Kidney (tissue), 22 donors: ENCODE measurements at places on chromosomes 5 and 9.

- H3K4me3 ChIP-seq = no peak overlapping the region
- DNase-seq = no peak
- H3K36me3 ChIP-seq = no peaks in the 10 kb centered on the region
- no peaks in the 10 kb centered on the region for H3K27me3 ChIP-seq
- H3K27ac ChIP-seq = no peak overlapping the region
Measured at GRCh38 chr5:38758774-38759600, 86.8 kb upstream of the OSMR start.

- no peak overlapping the region for H3K27ac ChIP-seq
- no peak for DNase-seq
- H3K36me3 ChIP-seq = no peaks in the 10 kb centered on the region
- H3K27me3 ChIP-seq = no peaks in the 10 kb centered on the region
- no peak overlapping the region for H3K4me3 ChIP-seq
Measured at GRCh38 chr5:80103371-80103770, 68.2 kb downstream of the THBS4 start.

GRCh38 chr9:99964336-99964735 is 57.9 kb downstream of the STX17 start:
- no peaks in the 10 kb centered on the region for H3K27me3 ChIP-seq
- no peak overlapping the region for H3K27ac ChIP-seq
- no peaks in the 10 kb centered on the region for H3K4me1 ChIP-seq
- DNase-seq = no peak
- no peak overlapping the region for H3K4me3 ChIP-seq

GRCh38 chr9:124197177-124198095 is 60.3 kb upstream of the NEK6 start:
- H3K4me3 ChIP-seq = no peak overlapping the region
- no peaks in the 10 kb centered on the region for H3K4me1 ChIP-seq

DNA sequence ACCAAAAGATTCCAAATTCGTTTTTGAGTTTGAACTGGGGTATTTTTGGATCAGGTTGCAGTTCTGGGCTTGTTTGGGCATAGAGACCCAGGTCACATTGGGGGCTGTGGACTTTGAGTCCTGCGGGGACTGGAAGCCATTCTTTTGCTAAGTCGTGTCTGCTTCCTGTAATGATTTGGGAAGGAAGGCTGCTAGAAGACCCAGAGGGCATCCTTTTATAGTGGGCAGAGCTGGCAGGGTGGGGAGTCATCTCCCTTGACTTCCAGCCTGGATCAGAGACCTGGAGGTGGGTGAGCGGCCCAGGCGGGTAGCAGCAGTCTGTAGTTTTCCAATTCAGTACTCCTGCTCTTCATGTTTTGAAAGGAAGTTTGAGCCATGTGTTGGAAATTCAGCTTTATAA is 11.3 kb downstream of the ZNF618 start:
- DNase-seq = no peak
- H3K27me3 ChIP-seq = no peaks in the 10 kb centered on the region
- H3K36me3 ChIP-seq = no peaks in the 10 kb centered on the region

DNA sequence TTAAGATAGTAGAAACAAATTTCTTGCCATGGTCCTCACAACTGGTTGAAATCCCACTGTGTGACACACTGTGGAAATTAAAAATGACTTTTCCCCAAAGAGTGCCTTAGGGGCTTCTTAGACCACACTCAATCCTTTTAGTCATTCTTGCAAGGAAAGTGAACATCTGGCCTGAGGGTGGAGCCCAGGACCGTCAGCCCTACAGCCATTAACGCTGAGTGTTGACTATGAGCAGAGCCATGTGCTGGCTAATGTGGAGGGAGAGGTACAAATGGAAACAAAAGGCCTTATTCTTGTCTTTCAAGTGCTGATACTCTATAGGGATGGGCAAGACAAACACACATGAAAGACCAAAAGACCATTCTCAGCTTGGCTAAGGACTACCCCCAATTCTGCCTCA is 456.5 kb downstream of the ZSWIM6 start:
- H3K4me1 ChIP-seq = no peaks in the 10 kb centered on the region
- no peak for DNase-seq
- no peaks in the 10 kb centered on the region for H3K36me3 ChIP-seq

DNA sequence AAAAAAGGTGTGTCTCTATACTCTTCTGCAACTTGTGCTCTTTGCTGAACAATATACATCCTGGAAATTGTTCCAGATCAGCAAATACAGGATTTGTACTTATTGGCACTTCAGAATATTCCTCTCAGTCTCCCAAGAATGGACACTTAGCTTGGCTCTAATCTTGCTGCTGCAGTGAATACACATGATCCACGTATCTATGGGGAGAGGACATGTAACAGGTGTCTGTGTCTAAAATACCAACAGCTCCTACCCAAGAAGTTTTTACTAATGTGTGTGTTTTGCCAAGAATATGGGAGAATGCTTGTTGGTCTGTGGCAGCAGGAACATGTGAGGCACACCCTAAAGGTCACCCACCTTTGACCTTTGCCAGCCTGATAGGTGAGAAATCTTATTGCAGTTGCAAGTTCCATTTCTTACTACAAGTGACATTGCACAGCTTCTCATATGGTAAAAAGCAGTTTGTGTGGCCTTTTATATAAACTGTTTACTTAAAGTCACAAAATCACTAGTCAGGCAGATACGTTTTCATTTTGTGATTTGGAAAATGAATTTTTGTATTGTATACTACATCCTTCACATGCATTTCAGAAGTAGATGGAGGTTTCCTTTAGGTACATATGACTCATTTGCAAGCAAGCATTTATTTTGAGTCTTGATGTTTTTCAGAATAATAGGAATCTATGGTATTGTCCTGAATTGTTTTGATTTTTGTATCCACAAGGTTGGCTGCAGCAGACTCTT is 35.8 kb downstream of the PHF2 start:
- peaks cover 2% of the 10 kb centered on the region for H3K36me3 ChIP-seq
- H3K27me3 ChIP-seq = no peaks in the 10 kb centered on the region
- no peak overlapping the region for H3K27ac ChIP-seq
- H3K4me3 ChIP-seq = no peak overlapping the region

DNA sequence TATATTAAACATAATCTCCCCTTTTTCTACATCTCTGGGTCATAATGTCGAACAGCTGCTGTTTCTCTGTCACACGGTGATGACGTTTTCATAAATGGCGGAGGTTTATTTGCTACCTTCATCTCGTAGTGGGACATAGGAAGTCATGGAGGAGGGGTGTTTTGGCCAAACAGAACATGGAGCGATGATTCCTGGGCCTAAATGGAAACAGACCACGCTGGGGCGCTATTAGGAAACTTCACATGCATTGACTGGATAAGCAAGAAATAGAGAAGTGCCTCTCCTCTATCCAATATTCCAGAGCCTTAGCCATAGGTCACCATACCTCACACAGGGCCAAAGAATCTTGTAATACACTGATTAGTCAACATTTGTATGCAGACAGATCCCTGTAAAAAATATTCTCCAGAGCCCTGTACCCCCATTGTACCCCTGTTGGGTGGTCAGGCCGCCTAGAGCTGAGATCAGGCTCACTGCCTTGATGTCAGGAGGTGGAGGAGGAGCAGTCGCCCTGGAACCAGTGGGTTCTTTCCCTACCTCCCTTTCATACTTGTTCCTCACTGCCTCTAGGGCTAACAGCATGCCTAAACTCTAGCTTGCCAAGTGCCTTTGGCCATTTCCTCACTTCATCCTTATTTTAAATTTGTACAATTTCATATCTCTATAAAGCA is 77.8 kb upstream of the SPIN1 start:
- H3K27me3 ChIP-seq = no peaks in the 10 kb centered on the region
- H3K4me1 ChIP-seq = no peaks in the 10 kb centered on the region
- no peak overlapping the region for H3K4me3 ChIP-seq
- no peak for DNase-seq

- H3K4me3 ChIP-seq = no peak overlapping the region
- peaks cover 4% of the 10 kb centered on the region for H3K4me1 ChIP-seq
- H3K36me3 ChIP-seq = no peaks in the 10 kb centered on the region
- DNase-seq = no peak
- H3K27me3 ChIP-seq = no peaks in the 10 kb centered on the region
Measured at GRCh38 chr5:10630126-10630525, 66.3 kb downstream of the ANKRD33B start.

- H3K4me1 ChIP-seq = no peaks in the 10 kb centered on the region
- no peaks in the 10 kb centered on the region for H3K27me3 ChIP-seq
- no peak for DNase-seq
- H3K27ac ChIP-seq = no peak overlapping the region
Measured at GRCh38 chr5:83538786-83539462, 67.4 kb downstream of the VCAN start.

- no peaks in the 10 kb centered on the region for H3K27me3 ChIP-seq
- H3K4me3 ChIP-seq = no peak overlapping the region
- peaks cover 3% of the 10 kb centered on the region for H3K4me1 ChIP-seq
- no peak overlapping the region for H3K27ac ChIP-seq
Measured at GRCh38 chr9:16257604-16258003, 612.9 kb downstream of the BNC2 start.

GRCh38 chr9:14423815-14424261 is 109.9 kb upstream of the NFIB start:
- H3K4me3 ChIP-seq = no peak overlapping the region
- H3K27ac ChIP-seq = no peak overlapping the region
- no peaks in the 10 kb centered on the region for H3K36me3 ChIP-seq

GRCh38 chr5:14231890-14232289 is 88.7 kb downstream of the TRIO start:
- no peaks in the 10 kb centered on the region for H3K27me3 ChIP-seq

DNA sequence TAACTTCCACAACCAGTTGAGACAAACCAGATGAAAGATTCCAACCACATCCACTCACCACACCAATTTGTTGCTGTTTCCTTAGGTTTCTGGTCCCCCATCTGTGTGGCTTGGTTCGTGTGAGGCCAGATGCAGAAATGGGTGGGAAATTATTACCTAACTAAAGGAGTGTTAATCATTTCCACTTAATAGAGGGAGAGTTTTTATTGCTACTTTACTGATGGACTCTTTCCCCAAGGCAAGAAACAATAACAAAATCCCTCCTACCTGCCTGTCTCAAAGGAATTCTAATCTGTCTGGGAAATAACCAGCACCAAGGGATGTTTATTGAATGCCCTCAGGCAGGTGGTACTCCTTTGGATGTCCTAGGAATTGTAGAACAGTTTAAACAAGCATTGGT is 76.3 kb downstream of the TMEM167A start:
- DNase-seq = no peak
- no peaks in the 10 kb centered on the region for H3K36me3 ChIP-seq
- no peaks in the 10 kb centered on the region for H3K4me1 ChIP-seq
- no peaks in the 10 kb centered on the region for H3K27me3 ChIP-seq
- H3K27ac ChIP-seq = no peak overlapping the region

DNA sequence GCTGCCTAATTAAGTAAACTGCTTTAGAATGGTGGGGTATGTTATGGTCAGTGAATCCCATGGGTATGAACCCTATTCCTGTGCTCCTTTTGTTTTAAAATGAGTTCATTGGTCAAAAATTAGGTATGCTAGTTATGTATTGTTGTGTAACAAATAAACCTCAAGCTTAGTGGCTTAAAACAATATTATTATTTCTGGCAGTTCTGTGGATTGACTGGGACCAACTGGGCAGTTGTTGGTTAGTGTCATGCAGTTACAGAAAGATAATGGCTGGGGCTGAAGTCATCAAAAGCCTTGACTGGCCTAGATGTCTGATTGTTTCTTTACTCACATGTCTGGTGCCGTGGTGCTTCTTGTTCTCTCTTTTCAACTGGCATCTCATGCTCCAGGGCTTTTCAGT is 8.9 kb upstream of the PTAR1 start:
- H3K27me3 ChIP-seq = no peaks in the 10 kb centered on the region
- no peak overlapping the region for H3K27ac ChIP-seq
- no peak overlapping the region for H3K4me3 ChIP-seq
- no peaks in the 10 kb centered on the region for H3K4me1 ChIP-seq
- DNase-seq = no peak

- H3K36me3 ChIP-seq = no peaks in the 10 kb centered on the region
- no peak overlapping the region for H3K4me3 ChIP-seq
- H3K27me3 ChIP-seq = no peaks in the 10 kb centered on the region
Measured at GRCh38 chr9:128026773-128027541, 40.2 kb downstream of the NAIF1 start.

DNA sequence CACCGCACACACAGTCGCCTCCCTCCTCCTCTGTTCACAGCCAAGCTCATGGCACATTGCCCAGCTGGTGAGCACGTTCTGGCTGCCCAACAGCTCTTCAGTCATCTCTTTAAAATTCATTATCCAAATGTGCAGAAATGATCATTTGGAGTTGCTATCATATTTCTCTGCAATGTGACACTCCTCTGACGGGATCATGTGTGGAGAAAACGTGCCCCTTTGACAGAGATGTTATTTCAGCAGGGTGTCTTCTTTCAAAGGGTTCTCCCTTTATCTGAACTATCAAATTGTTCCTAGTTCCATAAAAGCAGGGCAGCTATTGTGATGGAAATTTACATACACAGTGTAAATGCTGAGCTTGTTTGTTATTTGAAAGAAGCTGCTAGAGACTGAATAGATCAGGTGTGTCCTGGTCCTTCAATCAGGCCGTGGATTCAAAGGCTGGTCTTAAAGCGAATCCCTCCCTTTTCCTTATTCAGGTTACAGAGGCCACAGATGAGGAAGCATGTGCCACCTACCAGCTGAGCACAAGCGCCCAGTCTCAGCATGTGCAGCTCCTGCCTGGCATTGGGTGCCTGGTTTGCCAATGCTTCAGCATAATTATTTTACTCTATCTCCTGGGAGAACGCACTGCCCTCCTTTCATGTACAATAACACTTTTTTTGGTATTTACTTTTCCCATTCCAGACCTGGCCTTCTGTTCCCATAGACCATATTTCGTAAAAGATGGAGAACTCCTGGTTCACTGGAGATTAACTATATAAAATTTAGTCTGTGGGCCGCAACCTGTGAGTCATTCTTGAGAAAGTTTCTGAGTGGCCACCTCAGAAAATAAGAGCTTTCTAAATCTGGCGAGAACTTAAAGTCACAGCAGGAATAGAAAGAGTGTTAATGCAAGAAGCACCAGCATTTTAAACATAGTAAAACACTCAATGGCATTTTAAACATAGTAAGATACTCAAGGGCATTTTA is 433.7 kb downstream of the ENC1 start:
- no peak overlapping the region for H3K27ac ChIP-seq
- no peaks in the 10 kb centered on the region for H3K27me3 ChIP-seq
- no peak for DNase-seq
- no peak overlapping the region for H3K4me3 ChIP-seq

DNA sequence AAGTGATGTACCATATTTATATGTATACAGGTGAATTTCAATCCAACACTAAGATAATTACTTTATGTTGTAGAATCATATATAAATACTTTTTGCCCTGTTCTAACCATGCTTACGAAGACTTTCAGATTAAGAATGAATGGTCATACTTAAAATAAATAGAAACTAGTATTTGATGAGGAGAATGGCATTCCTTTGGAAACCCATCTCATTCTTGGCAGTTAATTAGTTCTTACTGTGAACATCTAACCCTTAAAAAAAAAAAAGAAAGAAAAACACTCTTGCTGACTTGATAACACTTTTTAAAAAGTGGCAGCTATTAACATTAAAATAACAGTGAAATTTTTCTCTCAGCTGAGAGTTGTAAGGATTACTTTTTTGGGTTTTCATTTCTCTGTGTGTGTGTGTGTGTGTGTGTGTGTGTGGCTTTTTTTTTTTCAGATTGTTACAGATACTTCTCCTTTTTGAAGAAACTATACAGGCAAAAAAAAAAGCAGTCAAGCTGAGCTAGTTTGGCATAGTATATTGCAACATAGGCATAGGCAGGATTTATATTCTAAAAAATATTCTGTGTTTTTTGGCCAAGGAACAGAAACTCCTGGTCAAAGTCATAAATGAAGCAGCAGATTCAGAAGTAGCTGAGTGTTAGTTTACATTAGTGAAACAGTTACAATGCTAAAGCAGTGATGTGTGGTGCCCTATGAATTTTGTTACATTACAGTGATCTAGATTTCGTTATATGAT is 163.5 kb downstream of the CD180 start:
- H3K4me1 ChIP-seq = no peaks in the 10 kb centered on the region
- H3K4me3 ChIP-seq = no peak overlapping the region
- no peak overlapping the region for H3K27ac ChIP-seq
- H3K27me3 ChIP-seq = no peaks in the 10 kb centered on the region
- no peaks in the 10 kb centered on the region for H3K36me3 ChIP-seq
- no peak for DNase-seq
